ENCODE measurements at places on chromosomes 3 and 15. TPM values are rescaled to one million over a fixed set of nuclear protein-coding genes. Genes with fewer than 3 reads are reported as not detected.

Gene ANKDD1A
- total RNA-seq, result 8.7 TPM

Gene KATNBL1
- 22.5 TPM for total RNA-seq

Gene GPR62
- total RNA-seq, result 0.08 TPM

Gene ARNT2
- total RNA-seq, result 4.8 TPM

Gene ASTE1
- 2.8 TPM for total RNA-seq

Gene MEX3B
- 8.9 TPM for total RNA-seq

Gene SLC24A5
- total RNA-seq, result not detected

Gene C3orf85
- total RNA-seq, result not detected

Gene ECT2
- 24.3 TPM for total RNA-seq

Gene CYP1A2
- total RNA-seq, result not detected

Gene RASGRF1
- total RNA-seq, result not detected
